Amygdala (tissue), 56 donors: ENCODE measurements at places on chromosomes 6 and 20.
A peak's percentile ranks its signal among the peaks of the same experiment; 100 is the strongest.

DNA sequence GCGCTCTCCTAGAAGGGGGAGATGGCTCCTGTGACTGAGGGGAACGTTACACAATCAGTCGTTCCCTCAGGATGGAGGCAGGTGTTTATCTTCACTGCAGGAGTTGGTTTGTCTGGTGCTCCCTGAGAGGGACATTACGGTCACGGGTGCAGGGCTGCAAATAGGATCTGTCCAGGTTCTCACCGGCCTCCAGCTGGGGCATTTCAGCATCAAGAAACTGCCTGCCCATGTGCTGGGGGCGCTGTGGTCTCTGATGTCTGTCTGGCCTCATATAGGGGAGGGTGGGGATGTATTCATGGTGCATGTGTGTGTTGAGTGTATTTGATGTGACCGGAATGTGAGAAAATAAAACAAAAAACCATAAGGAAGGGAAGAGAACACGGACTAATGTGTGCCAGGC lies 77.1 kb downstream of the TBC1D7 start:
- DNase-seq = no peak

DNA sequence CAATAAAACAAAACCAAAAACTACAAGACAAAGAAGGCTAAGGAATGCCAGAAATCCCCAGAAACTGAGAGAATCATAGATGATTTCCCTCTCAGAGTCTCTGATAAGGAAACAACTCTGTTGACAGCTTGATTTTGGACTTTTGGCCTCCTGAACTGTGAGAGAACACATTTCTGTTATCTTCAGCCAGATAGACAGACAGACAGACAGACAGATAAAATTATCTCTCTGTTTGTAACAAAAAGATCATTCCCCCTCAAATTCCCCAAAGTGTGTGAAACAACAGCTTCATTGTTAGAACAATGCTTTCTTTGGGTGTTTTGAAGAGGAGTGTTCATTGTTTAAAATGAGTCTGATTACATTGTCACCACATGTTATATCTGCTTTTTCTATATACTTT lies 148.2 kb downstream of the BCKDHB start:
- no peak for DNase-seq

DNA sequence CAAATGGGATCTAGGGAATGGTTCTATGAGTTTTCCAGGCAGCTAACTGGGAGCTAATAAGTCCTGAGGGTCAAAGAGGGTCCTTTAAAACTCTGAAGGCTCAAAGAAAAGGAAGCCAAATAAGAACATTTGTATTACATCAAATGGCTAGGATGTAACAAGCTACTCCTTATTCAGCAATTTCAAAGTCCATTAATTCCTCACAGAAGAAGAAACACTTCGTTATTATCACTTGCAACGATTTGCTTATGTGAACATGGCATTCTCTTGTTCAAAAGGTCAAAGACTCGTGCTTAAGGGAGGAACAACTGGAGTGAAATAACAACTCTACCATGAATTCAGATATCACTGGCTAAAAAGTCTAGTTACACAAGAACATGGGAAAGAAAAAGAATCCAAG lies 70.8 kb upstream of the FBXO30 start:
- DNase-seq = no peak

DNA sequence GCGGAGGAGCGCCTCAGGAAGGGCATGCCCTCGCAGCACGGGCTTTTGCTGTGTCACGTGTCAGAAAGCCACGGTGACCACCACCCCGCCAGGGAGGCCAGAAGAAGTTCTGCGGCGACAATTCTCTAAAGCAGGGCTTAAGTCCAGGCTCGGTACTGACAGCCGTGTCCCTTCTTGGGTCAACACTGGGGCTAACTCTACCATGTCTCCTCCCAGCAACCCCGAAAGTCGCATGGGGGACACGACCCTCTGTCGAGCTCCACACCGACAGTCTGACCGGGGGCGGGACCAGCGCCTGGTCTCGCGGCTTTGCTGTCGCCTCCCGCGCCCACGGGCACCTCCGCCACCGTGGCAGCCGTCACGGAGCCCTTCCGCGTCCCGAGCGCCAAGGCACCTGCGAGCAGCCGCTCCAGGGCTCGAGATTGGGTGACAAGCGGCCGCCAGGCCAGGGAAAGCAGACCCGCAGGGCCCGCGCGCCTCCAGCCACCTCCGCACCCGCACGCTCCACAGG lies 534 bp downstream of the NANP start:
- peak; percentile 4 for DNase-seq

GRCh38 chr6:144528743-144529425 lies 243.7 kb downstream of the UTRN start:
- DNase-seq = no peak

DNA sequence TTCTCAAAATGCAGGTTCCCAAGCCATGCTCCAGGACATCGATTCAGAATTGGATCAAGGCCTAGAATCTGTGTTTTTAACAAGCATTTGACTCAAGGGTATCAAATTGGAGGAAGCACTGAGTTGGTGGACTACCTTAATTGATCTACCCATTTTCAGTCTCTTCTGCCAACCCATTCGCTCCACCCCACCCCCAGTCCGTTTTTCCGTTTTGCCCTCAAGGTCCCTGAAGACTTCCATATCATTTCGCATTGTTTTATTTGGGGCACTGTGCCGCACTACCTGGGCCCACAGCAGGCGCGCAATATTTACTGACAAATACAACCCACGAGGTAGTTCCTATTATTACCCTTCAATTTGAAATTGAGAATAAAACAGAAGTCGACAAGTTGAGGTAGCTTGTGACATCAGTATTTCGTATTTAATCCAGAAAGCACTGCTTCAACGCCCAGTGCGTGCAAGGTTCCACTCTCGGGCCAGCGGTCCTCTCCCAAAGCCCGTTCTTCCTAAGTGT lies 557 bp upstream of the DHX35 start:
- DNase-seq = no peak

GRCh38 chr6:34917626-34918285 lies 28.7 kb downstream of the ANKS1A start:
- no peak for DNase-seq

GRCh38 chr20:47620808-47621805 lies 119.4 kb downstream of the NCOA3 start:
- DNase-seq = no peak

- peak; percentile 31 for DNase-seq
Measured at GRCh38 chr6:20377623-20378265, 23.9 kb upstream of the E2F3 start.

DNA sequence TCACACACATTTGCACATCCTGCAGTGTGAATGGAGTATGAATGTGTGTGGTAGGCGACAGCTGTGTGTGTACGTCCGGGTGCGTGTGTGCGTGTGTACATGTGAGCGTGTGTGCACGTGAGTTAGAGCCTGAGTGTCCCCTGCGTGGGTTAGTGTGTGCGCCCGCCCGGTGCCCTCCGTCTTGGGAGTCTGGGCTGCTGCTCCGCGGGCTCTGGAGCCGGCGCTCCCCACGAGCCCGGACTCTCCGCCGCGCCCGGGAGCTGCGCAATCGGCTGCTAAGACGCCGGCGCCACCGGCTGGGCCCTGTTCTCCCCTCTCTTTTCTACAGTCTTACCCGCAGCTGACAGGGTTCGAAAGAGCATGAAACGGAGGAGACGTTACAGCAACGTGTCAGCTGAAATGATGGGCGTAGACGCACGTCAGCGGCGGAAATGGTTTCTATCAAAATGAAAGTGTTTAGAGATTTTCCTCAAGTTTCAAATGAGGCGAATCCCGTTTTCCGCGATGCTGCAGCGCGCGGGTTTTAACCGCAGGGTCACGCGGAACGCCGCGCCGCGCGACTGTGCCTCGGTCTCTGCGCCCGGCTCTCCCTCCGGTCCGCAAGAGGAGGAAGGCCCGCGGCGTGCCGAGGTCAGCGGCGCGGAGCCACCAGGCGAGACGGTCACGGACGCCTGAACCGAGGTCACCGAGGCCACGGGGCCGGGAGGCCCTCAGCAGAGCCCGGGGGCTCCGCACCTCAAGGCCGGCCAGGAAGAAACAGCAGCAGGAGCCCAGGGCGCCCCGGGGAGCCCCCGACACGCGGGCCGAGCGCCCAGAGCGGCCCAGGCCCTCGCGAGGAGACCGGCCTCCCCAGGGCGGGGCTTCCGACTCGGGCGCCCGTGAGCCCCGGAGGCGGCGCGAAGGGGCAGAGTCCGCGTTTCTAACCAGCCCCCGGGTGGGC lies 95.3 kb upstream of the BHLHE23 start:
- no peak for DNase-seq

DNA sequence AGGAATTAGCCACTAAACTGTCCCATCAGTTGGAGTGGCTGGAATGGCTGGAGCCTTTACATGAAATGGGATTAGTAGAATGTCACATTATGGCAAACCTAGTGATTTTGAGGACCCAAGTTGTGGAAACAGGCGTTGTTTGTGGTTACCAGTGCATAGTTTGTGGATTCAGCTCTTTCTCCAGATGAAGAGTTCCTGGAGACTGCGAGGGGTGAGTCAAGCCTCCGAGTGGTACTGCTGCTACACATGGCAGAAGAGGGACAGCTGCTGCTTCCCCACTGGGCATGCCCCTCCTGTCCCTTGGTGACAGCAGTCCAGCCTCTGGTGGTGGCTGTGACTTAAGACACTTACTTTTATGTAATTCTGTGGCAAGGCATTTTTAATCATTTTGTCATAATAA lies 94.2 kb upstream of the SCP2D1 start:
- no peak for DNase-seq

GRCh38 chr20:36155991-36156390 lies 1.5 kb downstream of the EPB41L1 start:
- no peak for DNase-seq
